MG63 (cell line): ENCODE measurements at places on chromosomes 6 and 20.

DNA sequence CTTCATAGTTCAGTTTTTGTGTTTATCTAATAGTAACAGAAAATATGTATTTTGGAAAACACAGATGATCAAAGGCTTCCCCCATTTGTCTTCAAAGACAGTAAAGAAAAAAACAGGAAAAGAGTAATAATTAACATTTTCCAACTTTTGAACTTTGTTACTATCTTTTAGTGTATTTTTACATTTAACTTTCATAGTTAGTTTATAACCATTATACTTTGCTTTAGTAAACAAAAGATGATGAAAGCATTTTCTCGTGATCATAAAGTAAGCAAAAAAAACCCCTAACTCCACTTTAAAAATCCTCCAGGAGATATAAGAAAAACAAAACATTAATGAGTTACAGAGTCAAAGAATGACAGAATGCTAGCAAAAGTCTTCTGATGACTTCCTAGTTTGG, 13.6 kb upstream of the GPRC6A start:
- no peak for DNase-seq

GRCh38 chr6:32127409-32127716, 683 bp downstream of the ATF6B start:
- DNase-seq, result no peak

DNA sequence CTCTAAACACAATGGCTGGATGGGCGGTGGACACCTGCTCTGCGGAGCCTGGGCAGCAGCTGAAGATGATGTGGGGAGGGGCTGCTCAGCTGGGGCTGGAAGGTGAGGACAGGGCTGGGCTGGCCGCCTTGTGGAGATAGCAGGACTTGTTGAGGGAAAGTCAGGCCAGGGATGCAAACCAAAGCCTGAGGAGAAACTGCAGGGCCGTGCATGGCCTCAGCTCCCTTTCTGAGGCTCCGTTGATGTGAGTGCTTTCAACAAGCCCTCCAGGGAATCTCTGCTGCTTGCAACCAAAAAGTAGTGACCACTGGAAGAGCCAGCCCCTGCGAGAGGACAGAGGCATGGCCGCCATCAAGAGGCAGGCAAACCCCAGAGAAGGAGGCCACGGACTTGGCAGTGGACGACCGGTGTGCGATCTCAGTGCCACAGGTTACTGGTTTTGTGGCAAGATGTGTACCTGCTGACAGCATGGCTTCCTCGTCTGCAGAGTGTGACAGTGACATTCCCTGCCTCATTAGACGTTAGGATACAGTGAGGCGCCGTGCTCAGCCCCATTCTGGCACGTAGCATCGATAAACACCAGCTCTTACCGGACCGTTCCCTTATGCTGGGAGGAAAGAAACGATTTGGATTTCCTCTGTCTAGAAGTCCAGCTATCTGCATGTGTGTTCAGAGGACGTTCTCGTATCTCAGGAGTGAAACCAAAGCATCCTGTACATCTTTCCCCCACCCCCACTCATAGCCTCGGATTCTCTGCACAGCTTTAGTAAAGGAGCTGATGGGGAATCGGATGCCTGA, 37.9 kb downstream of the ERMARD start:
- no peak for DNase-seq

DNA sequence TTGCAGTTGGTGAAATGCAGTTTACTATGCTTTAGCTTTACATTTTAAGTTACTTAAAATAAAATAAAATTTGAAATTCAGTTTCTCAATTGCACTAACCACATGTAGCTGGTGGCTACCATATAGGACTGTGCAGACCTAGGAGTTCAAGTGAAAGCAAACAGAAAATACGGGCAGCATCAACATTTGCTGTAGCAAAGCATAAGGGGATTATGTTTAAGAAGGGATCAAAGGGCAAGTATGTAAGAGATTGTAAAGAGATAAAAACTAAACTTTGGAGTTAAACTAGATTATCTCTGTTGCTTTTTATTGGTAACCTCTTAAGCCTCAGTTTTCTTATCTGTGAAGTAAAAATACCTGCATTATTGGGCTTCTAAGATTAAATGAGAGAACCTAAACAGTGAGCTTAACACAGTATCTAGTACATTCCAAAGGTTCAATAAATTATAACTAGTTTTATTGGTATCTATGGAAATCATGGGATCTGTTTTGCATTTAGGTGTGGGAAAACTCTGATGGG, 81.2 kb downstream of the SPTLC3 start:
- no peak for DNase-seq

DNA sequence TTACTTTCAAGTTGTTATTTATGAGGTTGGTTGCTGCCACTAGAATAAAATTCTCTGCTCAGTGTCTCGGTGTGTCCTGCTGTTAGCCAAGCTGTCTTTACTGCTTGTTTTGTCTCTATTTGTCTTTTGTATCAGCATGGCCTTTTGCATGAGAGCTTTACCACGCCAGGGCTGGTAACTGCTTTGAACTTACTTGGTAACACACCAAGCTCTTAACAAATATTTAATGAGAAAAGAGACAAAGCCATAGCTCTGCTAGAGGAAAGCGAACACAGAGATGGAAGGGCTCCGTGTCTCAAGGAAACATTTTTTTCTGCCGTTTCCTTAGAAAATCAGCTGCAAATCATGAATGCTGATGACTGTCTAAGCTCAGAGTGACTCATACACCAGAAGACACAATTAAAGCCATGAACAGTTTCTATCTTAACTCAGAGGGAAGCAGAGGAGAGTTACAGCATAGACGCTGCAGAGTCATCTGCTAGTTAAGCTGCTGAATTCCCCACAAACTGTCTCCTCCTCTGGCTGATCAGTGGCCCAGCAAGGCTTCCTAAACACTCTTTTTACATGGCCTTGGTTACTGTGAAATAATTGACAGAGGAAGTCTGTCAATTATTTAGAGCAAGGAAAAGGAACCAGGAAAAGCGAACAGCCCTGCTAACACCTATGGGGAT, 44.8 kb downstream of the AGPAT4 start:
- DNase-seq, result peak; percentile 38

DNA sequence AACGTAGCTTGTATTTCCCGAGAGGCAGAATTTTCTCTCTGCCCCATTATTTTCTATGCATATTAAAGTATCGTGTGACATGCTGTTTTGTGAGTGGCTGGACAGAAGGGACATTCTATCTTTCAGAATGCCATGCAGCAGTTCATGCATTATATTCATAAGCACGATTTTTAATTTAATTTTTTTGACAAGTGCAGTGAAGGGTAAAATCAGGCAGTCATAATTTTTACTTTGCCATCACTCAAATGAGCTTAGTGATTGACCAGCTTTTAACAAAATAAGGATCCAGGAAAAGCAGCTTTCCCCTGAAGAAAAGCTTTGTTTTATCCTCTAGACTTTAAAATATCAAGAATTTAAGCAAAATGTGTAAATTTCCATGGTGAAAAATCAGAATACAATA, 673.3 kb downstream of the KIF16B start:
- DNase-seq, result no peak

- DNase-seq, result peak; percentile 72
These were observed 24.6 kb downstream of the DSTN start for GRCh38 chr20:17594443-17594842.

GRCh38 chr6:157760589-157761330, 62.3 kb upstream of the SNX9 start:
- DNase-seq, result peak; percentile 56

DNA sequence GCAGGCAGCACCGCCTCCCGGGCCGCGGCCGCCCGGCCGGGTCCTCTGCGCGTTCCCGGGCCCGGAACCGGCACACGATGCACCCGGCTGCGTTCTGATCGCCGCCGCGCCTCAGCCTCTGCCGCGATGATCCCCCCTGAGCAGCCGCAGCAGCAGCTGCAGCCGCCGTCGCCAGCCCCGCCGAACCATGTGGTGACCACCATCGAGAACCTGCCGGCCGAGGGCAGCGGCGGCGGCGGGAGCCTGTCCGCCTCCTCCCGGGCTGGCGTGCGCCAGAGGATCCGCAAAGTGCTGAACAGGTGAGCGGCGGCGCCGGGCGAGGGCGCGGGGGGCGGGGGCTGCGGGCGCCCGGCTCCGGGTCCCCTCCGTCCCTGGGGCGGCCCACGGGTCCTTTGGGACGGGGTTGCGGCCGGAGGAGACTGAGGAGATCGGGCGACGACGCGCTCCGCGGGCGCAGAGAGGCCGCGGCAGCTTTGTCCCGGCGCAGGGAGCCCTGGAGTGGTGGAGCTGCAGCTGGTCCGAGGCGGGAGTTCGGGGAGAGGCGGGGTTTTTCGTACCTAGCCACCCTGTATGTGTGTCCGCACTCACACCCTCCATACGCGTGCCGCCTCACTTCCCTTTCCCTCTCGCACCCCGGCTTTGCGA, 659 bp downstream of the SLC35F1 start:
- DNase-seq, result peak; percentile 6
